CD8-positive, alpha-beta memory T cell (primary cell): ENCODE measurements at places on chromosomes 7 and 10.

GRCh38 chr10:7378602-7379403, 32.0 kb downstream of the SFMBT2 start:
- no peak for DNase-seq

DNA sequence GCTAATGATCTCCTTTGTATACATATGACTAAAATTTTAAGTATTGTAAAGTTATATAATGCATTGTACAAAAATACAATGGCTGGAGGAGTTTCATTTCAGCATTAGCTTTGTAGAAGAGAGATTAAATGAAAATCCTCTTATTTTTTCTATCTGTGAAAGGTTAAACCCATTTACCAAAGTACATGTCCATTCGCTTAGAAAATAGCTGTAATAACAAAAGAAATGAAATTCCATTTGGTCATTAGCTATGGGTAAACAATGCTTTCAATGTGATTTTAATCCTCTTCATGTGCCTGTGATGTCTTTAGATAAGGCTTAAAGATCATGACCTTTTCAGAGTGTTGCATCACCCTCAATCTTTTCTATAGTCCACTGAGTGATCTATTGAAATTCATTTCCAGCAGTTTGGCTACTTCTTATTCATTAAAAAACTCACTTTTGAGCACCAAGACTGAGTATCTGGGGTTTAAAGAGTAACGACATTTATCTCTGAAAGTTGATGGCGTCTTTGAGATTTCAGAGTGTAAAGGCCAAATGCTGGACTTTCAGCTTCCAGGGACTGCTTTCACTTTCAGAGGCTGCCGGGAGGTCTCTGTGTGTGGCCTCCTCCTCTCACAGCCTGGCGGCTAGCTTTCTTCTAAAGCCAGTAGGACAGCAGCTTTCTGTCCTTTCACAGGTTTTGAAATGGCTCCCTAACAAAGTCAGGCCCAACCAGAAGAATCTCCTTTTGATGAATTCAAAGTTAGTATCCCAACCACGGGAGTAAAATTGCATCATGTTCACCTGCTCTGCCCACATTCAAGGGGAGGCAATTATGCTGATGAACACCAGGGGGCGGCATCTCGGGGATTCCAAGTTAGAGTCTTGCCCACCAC, 701.4 kb upstream of the COBL start:
- DNase-seq = no peak

DNA sequence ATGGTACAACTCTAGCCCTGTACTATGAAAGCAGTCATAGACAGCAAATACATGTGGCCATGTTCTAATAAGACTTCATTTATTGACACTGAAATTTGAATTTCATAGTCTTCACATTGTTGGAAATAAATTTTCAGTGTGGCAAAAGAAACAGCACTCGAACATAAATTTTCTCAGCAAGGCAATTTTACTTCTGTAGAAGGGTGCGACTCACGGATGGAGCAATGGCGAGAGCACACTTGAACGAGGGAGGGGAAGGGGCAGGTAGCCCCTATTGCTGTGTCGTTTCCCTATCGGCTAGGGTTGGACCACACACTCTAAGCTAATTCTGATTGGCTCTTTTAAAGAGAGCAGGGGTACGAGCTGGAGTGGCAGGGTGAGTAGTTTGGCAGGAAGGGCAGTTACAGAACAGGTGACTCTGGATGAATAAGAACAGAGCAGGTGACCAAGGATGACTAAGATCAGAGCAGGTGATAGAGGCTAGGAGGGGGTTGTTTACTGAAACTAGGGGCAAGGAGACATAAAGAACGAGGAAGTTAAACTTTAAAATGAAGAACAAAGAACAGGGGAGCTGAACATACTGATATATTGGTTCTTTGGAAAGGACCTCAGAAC, 52.0 kb downstream of the LRRC4 start:
- DNase-seq = no peak

GRCh38 chr10:35182631-35183510, 56.2 kb downstream of the CREM start:
- no peak for DNase-seq
